ENCODE measurements at places on chromosomes 4 and X. TPM values are rescaled to one million over a fixed set of nuclear protein-coding genes. Genes with fewer than 3 reads are reported as not detected.

The GPRASP2 gene
- 42.7 TPM for total RNA-seq

The GPAT3 gene
- total RNA-seq: 5.1 TPM

The SSX2B gene
- not detected for total RNA-seq

GRCh38 chr4:2666722-2667247 lies 89.4 kb downstream of the TNIP2 start:
- peaks cover 5% of the 10 kb centered on the region for H3K4me1 ChIP-seq
- H3K27ac ChIP-seq: no peak overlapping the region
- no peak for DNase-seq
- peaks cover 13% of the 10 kb centered on the region for H3K36me3 ChIP-seq
- no peaks in the 10 kb centered on the region for H3K27me3 ChIP-seq

- H3K4me1 ChIP-seq: no peaks in the 10 kb centered on the region
- H3K4me3 ChIP-seq: no peak overlapping the region
Measured at GRCh38 chrX:40644176-40644575, 3.2 kb downstream of the CXorf38 start.

Data from cardiac muscle cell (in vitro differentiated cells and primary cell).